Activated naive CD4-positive, alpha-beta T cell treated with Interleukin-2 at 50 U/mL for 16 hours (primary cell): ENCODE measurements at places on chromosomes 7 and 10.

DNA sequence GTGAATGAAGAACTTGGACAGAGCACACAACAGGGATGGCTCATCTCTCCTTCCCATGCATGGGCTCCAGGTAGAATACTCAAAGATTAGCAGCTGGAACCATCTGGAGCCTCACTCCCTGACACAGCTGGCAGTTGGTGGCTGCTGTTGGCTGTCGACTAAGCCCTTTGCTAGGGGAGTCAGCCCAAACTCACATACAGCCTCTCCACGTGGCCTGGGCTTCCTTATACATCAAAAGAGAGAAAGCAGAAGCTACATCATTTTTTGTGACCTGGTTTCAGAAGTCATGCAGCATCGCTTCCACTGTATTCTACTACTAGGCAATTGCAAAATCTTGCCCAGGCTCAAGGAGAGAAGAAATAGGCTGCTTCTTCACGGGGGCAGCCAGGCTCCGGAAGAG, 24.4 kb downstream of the ASNS start:
- no peak for DNase-seq

DNA sequence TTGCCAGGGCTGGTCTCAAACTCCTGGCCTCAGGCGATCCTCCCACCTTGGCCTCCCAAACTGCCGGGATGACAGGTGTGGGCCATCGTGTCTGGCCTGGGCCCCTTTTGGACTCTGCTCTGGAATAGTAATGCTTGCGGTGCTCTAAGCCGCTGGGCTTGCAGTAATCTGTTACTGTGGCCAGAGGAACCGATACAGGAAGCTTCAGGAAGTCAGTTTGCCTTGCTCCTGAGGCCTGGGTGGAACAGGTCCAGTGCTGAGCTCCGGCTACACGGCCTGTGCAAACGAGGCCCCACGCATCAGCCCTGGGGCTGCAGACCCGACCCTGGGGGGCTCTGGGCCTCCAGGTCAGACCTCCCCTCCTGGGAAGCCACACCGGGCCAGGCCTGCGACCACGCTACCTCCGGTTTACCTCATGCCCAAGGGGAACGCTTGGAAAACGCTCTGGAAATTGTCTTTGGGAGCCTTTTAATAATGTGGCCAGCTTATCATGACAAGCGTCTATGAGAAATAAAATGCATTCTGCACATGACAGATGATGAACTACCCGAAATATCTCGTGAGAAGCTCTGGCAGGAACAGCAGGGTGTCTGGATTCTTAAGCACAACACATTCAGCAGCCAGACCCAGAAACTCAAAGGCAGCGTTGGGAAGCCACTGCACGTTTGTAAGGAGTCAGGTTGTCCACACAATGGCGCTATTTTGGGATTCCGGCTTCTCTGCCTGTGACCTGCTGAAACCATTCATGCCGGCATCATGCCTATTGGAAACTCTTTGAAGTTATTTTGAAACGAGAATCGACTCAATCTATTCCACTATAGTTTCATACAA, 10.1 kb upstream of the ADAP1 start:
- no peak for DNase-seq

GRCh38 chr10:97726636-97727178, 10.2 kb upstream of the ZFYVE27 start:
- DNase-seq: no peak

- DNase-seq: no peak
These were observed 2.8 kb downstream of the SMO start for GRCh38 chr7:129191272-129191671.
